ENCODE measurements at places on chromosomes 3 and 15.

DNA sequence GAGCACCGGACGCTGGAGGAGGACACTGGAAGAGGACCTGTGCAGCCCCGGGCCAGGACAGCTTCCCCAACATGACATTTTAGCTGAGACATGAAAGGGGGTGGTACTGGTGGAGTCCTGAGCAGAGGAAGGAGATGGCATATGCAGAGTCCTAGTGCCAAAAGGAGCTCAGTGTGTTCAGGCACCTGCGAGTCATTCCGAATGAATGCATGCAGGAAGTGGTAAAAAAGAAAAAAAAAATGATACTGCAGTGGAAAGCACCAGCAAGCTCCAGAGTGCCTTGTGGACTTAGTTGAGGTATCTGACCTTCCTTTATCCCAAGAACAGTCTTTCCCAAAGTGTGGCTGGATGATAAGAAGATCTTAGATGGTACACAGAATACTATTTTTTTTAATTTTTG, 6.6 kb upstream of the ZNF148 start:
- no peak for DNase-seq

- DNase-seq = no peak
These were observed 103.7 kb upstream of the LMOD3 start for GRCh38 chr3:69226071-69226470.

GRCh38 chr3:194487289-194488054, 670 bp upstream of the ATP13A3 start:
- no peak for DNase-seq

DNA sequence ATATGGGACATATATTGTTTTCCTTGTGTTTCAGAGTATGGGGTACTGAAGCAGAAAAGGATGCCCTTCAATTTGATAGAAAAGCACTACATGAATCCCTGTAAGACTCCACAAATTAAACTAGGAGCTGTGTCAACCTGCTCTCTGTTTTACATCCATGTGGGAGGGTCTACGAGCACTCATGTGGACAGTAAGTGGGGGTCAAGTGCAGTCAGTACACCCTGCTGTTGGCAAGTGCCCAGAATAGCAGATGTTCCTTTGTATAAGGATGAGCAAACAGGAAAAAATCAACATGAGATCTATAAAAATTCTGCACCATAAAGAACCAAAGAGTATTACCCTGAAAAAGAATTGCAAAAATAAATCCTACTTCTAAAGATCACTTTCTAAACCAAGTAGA, 659.9 kb downstream of the SI start:
- DNase-seq = no peak

DNA sequence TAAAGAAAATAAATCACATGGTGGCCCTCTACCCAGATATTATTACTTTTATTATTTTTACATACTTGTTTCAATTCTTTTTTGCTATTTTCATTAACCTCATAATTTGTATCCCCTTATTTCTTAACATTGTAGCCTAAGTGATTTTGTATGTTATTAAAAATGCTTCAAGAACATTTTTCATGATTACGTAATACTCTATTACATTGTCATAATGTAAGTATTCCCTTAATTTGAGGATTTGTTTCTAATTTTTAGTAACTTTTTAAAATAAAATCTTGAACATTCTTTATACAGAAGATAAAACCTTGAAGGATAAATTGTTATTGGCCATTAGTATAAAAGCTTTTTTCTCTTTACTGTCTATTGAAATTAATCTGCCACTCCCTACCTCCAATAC, 89.0 kb downstream of the DCUN1D1 start:
- no peak for DNase-seq

- no peak for DNase-seq
These were observed 7.6 kb downstream of the ANXA2 start for GRCh38 chr15:60390231-60390630.

DNA sequence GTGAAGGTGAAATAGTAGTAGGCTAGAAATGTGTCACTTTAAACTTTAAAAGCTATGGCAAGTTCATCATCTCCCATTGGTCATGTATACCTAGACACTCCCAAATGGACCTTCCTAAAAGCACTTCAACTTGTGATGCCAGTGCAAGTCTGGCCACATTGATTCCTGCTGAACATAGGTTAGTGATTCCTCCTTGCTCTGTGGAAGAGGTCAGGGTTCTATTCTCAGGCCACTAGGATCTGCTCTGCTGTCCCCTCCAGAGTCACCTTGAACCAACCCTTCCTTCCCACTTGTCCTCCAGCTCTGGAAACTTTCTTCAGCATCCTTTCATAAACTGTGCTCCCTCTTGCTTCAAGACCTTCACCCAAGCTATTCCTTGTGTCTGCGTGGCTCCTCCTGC, 301.7 kb downstream of the RPLP1 start:
- no peak for DNase-seq

- no peak for DNase-seq
These were observed 40.2 kb upstream of the UBE2E2 start for GRCh38 chr3:23162934-23163333.

DNA sequence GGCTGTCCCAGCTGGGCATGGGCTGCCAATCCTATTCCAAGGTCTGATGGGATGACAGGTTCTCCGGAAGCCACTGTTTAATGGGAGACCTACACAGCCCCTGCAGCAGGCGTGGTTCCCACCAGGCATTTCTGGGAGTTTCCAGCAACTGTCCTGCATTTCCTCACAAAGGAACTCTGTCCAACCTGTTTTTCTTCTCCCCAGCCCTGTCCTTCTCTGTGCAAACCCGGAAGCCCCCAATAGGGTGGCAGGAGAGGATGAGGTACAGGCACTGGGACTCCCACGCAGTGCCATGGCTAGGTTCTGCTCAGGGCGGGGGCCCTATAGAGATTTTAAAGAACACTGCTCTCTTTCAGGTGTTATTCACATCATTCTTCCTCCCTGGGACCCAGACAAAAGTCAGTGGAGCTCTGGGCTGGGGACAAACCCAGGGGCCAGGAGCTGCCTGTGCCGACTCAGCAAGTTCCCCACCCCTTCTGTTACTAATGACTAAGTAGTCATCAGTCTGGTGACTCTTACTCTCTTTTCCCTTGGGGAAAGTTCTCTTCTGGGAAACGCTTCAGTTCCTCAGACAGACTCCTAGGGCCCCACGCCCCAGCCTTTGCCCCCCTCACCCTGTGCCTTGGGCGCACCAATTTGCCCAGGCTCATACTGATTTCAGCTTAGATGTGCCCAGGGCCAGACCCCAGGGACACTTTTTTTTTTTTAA, 97.7 kb downstream of the CD47 start:
- DNase-seq = no peak

DNA sequence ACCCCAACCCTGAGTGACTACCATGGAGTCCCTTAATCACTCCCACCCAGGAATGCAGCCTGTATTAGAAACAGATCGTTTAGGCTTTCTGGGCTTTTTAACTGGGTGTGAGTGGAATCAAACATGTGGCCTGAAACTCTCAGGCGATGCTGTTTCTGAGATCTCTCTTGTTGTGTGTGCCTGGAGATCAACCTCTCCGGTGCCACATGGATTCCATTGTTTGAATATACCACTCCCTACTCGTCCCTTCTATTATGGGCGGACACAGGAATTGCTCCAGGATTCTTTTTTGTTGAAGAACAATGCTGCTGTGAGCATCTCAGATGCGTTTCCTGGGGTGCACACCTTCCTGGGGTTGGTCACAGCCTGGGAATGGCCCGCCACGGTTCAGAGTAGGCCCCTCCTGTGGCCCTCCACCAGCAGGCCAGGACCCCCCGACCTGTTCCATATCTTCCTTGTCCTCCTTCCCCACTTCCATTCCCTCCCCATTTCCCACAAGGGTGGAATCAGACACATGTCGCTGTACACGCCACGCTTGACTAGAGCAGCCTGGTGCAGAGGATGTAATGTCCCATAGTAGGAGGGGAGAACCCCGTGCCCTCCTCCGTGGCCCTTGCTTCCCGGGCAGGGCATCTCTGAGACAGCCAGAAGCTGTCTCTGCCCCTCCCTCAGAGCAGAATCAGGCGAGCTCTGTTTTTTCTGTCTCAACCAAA, 36.4 kb upstream of the PRR23E start:
- no peak for DNase-seq

- DNase-seq = no peak
These were observed 26.3 kb downstream of the SRGAP3 start for GRCh38 chr3:9222956-9223639.

DNA sequence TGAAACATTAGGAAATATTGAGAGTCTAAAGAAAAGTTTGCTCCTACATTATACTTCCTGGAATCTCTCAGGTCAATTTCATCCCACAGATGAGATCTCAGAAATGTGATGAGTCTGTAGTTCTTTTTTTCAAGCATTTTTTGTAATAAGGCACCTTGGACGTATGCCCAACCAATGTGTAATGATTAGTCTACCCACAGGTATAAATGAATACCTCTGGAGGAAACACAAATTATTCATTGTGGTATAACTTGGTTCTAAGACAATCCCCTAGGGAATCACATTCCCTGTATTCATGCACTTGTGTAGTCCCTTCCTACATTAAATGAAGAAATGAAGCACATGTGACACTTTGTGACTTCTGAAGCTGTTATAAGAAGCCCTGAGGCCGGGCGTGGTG, 596.2 kb upstream of the UBE2E2 start:
- DNase-seq = no peak

DNA sequence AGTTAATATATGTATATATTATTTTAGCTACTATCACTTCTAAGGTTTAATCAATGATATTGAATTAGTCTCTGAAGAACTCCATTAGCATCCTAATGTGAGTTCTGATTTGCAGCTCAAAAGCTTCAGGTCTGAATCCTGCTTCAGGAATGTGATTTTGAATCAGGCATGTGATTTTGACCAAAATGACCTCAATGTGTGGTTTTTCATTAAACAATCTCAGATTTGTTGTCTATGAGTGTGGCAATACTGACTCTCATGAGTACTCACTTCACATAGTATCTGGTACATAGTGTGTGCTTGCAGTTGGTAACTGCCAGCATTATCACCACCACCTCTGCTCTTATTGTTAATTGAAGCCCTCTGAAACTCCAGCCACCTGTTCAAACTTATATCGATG, 251.0 kb downstream of the KCNH8 start:
- no peak for DNase-seq

DNA sequence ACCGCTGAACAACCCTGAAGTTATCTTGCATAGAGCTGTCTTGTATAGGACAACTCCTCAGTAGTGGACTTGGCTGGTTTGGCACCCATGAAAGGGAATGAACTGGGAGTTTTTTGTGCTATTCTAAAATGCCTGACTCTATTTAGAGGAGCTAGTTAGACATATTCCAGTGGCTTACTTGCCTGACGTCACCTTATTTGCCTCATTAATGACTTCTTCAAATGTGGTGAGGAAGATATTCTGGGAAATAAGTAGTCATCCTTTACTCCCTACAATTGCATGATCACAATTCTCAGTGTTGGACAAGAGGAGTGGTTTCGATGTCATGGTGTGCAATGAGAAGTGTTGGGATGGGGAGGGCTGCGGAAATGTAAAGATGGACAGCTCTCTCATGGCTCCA, 509.2 kb upstream of the MDFIC2 start:
- no peak for DNase-seq

DNA sequence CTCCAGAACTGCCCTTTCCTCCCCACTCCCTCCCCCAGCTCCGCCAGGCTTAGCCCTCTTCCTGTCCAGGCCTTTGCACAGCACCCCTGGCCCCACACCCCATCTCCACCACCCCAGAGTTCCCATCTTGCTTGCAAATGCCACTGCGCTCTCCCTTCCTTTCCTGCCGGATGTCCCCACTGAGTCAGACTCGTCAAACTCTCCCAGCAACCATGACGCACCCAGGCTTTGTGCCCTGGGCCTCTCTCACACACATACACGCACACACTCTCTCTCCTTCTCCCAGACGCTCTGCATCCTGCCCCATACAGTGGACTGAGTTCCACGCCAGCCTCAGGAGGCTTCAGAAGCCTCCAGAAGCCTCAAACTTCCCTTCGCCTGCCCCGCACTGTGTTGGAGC, 2.8 kb upstream of the CCDC9B start:
- DNase-seq = no peak

DNA sequence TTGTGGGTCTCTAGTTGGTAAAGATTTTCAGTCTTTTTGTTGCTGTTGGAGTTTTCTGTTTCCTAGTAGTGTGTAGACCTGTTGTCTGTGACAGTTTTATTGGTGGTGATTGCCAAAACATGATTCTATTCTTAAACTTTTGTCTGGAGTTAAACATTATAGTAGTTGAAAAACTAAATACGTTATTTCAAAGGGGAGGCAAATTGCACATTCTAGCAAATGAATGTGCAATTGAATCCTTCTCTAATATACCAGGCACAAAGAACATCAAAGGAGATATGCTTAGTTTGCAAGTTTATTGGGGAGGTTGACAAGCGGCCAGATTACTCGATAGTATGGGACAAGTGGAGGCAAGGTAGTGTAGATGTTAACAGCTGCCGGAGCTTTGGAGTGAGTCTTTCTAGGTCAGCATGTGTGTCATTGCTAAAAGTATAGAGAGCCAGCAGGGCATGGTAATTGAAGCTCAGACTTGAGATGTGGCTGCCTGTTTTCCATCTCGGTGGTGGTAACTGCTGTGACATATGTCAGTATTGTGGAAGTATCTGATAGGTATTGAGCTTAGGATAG, 20.6 kb downstream of the CHD2 start:
- no peak for DNase-seq

GRCh38 chr15:66860844-66861243, 158.8 kb downstream of the SMAD6 start:
- no peak for DNase-seq

GRCh38 chr3:71022551-71023335, 560.8 kb downstream of the FOXP1 start:
- no peak for DNase-seq

DNA sequence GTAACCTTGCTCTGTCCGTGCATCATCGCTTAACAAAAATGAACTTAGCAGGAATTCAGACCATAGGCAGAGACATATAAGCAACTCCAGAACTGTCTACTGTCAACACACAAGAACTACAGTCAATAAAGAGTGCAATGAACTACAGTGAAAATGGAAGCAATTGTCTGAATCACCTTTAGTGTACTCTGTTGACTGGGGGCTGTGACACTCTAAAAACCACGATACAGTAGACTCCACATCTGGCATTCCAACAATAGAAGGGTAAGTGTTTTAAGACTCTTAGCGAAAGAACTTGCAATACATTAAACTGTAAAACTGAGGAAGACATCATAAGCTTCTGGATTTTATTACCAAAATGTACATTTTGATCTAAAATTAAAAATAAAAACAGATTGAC, 347.3 kb downstream of the ZBTB20 start:
- DNase-seq = no peak

DNA sequence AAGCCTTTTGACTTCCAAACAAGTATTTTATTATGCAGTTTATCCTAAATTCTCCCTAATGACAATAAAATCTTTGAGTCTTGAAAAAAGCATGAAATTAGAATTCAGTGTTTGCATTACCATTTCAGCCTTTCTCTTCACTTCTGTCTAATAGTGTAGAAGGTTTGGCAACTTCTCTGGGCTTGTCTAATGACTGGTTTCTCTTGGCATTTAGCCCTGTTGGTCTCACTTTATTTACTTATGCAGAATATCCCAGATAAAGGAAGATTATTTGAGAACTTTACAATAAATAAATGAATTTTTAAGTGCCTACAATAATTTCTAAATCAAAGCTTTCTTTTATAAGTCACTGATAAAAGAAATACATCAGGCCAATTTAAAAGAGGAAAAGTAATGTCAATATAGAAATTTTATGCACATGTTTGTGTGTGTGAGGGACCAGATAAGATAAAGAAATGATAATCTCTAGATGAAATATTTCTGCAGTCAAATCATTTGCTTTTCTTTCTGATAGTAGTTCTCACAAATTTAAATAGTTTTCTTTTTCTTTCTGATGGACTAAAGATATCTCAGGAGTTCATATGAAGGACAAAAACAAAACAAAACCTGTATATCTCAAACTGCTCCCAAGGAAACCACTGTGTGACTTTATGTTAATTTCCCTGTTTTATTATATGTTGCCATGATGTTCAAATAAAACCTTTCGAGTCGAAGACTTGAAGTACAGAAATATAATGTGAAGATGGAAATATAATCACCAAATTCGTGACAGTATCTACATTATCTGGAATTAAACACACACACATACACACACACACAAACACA, 533.1 kb upstream of the CBLB start:
- DNase-seq = no peak

Data from hypothalamus (tissue), 51 donors.